ENCODE measurements at places on chromosomes 1 and 21.

DNA sequence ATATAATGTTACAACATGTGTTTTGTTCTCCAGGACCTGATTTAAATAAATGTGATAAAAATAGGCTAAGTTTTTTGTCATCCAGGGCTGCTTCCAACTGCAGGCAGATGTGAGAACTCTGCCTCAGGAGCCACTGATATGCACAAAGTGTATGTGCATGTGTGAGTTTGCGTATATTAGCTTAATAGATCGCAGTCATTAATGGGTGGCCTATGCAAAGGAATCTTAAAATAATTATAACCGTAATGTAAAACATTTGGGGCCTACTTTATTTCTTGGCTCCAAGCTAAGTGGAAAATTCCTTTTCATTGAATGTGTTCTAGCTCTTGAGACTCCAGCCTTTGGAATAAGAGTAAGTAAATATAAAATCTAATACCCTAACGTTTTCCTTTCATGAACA, 16.8 kb downstream of the DHX9 start:
- no peak for DNase-seq

DNA sequence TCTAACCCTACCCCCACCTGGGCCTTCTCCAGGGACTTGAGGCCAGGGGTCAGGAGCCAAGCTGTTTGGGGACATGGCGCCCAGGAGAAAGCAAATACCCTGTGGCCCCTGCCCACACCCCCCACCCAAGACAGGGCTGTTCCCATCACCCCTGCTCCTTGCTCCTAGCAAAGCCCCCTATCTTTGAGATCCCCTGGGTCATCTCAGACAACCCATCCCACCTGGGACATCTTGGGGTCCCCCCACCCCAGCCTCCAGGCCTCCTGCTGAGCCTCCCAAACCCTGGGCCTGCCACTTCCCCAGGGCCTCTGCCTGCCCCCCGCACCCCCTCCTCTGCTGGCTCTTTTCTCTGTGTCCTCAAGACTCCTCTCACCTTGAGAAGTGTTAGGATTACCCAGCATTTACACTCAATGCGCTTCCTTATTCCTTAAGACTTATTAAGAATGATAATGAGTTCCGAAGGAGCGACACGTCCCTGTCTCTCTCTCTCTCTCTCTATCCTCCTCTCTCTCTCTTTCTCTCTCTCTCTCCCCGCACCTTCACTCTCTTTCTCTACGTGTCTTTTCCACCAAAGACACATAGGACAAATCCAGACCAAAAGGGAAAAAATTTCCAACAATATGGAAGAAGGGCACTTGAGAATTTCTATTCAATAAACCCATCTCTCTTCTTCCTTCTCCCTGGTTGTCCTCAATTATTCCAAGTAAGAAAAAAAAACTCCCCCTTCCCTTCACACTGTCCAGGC, 7.2 kb downstream of the CASZ1 start:
- DNase-seq = no peak

- DNase-seq = no peak
Observed at GRCh38 chr1:27507960-27508665, 18.1 kb upstream of the WASF2 start.

DNA sequence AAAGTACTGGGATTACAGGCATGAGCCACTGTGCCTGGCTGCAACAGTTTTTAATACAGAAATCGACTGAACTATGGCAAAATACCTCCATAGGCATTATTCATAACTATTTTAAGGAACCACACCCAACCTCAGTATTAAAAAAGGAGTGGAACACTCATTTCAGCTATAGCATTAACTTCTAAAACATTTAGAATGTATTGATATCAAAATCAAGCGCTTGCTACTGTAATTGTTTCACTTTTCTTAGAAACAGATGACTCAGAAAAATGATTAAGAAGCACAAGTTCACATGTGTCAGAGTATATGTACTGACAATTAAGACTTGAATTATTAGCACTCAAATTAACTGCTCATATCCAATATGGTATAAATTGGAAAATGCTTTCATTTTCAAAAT, 15.1 kb downstream of the AIDA start:
- no peak for DNase-seq

GRCh38 chr1:11169202-11169601, 20.0 kb upstream of the ANGPTL7 start:
- no peak for DNase-seq

- no peak for DNase-seq
Observed at GRCh38 chr1:218101409-218101808, 183.7 kb upstream of the RRP15 start.

DNA sequence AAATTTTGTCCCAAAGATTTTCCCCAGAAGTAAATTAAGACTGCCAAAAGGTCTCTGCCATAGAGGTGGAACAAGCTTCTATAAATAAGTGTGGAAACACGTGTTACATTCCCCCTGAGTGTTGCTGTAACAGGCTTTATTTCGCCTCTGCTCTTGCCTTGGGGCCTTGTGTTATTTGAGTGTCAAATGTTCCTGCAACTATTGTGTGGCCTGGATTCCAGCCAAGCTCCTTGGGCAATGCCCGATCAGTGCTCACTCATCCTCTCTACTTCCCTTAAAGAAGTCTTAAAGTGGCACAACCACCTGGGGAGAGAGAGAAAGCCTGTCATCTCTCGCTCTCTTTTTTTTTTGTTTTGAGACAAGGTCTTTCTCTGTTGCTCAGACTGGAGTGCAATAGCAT, 156.7 kb downstream of the NR5A2 start:
- DNase-seq = no peak

DNA sequence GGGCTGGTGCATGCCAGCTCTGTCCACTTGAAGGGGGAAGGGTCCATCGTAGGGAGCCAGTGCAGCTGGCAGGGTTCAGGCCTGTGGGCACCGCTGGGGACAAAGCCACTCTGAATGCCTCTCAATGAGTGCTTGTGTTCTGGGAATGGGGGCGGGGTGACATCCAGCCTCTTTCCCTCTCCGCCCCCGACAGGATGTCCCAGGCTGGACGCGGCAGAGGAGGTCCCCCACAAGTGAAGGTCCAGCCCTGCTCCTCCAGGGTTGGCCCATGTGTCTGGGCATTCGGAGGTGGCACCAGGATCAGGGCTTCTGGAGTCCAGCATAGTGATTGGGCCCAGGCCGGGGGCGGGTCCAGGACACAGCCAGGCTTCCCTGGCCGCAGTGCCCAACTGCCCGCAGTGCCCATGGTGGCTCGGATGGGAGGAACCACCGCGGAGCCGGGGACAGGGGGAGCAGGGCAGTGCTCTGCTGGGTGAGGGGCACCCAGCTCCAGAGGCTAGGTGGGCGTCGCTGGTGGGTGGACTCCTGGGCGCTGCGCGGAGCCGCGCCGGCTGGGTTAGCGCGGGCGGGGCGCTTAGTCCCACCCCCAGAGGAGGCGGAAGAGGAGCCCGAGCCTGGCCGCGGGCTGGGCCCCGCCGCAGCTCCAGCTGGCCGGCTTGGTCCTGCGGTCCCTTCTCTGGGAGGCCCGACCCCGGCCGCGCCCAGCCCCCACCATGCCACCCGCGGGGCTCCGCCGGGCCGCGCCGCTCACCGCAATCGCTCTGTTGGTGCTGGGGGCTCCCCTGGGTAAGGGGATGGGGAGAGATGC, at the start of gene SHISA4:
Gene SHISA4, plus strand, starts transcription at position 617 of the 808 bp plus-strand sequence. Its CDS starts 97 bp downstream, at position 714.
- peak; percentile 7 for DNase-seq

- DNase-seq = no peak
Observed at GRCh38 chr1:204617256-204618147, 68.0 kb downstream of the LRRN2 start.

DNA sequence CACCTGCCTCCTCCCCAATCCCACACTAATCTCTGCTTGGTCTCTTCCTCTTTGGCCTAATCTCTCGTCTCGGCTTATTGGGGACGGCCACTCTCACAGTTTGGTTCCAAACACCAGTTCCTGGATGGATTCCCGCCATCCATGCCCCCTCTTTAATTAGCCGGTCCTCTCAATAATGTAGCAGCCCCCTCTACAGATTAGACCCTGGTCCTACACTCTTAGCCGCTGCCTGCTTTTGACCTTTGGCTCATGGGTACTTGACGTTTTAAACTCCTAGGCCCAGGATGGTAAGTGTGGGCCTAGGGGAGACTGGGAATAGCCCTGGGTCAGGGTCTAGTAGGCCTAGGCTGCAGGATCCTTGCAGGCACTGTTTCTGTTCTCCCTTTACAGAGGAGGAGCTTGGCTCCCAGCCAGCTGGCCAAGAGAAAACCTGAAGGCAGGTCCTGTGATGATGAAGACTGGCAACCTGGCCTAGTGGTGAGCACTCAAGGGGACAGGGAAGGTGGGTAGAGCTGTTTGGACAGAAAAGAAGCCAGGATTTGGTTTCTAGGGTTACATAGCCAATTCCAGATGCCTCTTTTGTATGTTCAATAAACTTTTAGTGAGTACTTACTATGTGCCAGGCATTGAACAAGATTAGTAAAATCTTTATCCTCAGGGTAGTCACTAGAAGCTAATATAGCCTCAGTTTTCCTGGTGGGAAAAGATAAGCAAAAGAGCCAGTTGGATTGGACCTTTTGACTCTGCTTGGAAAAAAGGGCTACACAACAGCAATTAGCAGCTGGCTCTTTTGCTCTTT, 758 bp downstream of the RAD54L start:
- DNase-seq = no peak

- DNase-seq = no peak
Observed at GRCh38 chr1:92707292-92707691, 77.6 kb downstream of the EVI5 start.

DNA sequence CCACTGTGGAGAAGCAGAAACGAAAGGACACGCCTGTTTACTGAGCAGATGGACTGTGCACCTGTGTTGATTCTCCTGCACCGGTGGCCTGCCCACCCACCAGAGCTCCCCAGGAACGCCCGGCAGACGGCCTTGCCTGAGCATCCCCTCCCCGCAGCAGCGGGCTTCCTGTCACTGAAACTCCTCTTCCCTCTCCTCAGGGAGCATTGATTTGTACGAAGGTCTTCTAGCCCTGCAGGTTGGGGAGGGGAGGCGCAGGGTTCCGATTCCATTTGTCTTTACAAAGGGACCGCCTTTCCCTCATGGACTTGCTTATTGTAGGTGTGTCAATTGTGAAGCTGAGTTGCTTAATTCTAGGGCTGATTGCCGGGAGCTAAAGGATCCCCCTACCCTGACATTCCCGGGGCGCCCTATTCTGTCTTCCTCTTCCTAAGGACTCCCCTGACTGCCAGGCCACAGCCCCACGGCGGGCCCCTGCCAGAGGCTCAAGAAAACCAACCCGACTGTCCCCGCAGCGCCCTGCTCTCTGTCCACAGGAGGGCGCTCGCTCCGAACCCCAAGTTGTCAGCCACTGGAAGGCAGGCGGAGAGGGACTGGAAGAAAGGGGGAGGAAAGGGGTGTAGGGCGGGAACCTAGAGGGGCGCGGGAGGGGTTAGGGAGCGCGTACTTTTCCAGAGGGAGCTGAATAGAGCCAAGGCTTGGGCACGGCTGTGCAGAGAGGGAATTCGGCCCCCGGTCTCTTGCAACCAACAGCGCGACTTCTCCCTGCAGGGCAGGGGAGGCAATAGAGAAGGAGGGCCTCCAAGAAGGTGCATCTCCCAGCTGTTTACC, 2.8 kb downstream of the S100A6 start:
- DNase-seq = peak; percentile 70

GRCh38 chr1:218931324-218931723, 242.4 kb upstream of the LYPLAL1 start:
- DNase-seq = no peak

- DNase-seq = no peak
Observed at GRCh38 chr1:97680894-97681293, 239.9 kb downstream of the DPYD start.

GRCh38 chr1:91714867-91715381, 171.0 kb downstream of the TGFBR3 start:
- no peak for DNase-seq

DNA sequence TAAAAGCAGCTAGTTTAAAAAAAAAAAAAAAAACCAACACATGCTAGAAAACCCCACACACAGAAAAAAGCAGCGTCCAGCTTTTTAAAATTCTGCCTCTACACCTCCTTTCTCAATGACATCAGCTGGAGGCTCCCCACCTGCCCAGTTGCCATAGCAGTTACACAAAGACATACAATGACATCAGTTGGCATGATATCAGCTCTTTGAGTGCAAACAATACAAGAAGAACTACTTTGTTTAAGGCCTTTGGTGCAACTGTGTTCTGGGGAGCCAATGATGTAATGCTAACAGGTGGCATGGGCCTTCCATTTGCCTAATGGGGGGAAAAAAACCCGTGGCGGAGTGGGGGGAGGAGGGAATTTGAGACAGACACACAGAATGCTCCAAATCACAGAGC, 32.9 kb downstream of the DUSP10 start:
- peak; percentile 27 for DNase-seq

DNA sequence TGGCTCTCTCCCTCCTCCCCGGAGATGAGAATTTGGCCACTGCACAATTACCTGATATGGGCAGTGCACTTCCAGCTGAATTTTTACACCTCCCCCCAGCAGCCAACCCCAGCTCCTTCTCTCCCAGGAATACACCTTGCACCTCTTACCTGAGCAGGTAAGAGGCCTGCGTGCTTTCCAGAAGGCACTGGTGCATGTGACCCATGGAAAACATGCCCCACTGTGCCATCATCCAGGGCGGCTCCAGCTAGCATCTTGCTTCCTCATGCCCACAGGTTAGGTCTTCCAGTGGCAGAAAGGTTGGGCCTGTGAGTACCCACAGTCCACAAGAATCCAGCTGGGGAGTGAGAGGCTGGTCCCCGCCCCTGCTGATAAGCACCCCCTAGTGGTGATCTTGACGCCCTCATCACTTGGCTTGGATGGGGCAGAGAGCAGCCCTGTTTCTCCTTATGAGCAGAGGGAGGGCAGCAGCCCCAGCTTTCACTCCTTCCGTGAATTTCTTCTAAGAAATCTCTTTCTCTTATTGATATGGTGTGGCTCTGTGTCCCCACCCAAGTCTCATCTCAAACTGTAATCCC, 57.8 kb downstream of the EDARADD start:
- DNase-seq = no peak

DNA sequence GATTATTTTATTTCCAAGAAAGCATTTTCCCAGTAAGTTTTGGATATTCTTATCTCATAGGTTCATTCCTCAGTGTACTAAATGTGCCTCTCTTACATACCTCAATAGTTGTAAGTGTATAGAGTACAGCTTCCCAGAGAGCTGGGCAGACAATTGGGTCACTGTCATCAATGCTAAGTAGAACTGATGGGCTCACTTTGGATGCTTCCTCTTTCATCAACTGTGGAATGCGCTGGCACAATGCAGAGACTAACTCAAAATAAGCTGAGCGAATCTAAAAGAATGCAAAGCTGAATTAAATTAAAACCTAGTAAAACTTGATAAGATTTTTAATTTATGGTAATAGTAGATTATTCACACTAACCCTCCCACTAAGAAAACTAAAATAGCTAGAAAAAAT, 21.5 kb downstream of the LTN1 start:
- no peak for DNase-seq

Data from stimulated activated naive CD4-positive, alpha-beta T cell treated with Interleukin-2 at 50 U/mL for 16 hours (primary cell).